ENCODE measurements at places on chromosomes 4 and X.

- no peaks in the 10 kb centered on the region for H3K27me3 ChIP-seq
- H3K36me3 ChIP-seq, result no peaks in the 10 kb centered on the region
- H3K4me1 ChIP-seq, result no peaks in the 10 kb centered on the region
- H3K4me3 ChIP-seq, result no peak overlapping the region
- DNase-seq, result no peak
Observed at GRCh38 chr4:4420421-4420820, 33.5 kb downstream of the NSG1 start.

GRCh38 chr4:15920723-15921591 is 17.6 kb downstream of the FGFBP1 start:
- H3K27ac ChIP-seq, result no peak overlapping the region
- H3K27me3 ChIP-seq, result no peaks in the 10 kb centered on the region
- no peak for DNase-seq
- no peak overlapping the region for H3K4me3 ChIP-seq
- H3K4me1 ChIP-seq, result no peaks in the 10 kb centered on the region

- no peak overlapping the region for H3K4me3 ChIP-seq
- no peaks in the 10 kb centered on the region for H3K27me3 ChIP-seq
- no peaks in the 10 kb centered on the region for H3K36me3 ChIP-seq
- no peaks in the 10 kb centered on the region for H3K4me1 ChIP-seq
Observed at GRCh38 chr4:31307029-31307428, 586.9 kb downstream of the PCDH7 start.

DNA sequence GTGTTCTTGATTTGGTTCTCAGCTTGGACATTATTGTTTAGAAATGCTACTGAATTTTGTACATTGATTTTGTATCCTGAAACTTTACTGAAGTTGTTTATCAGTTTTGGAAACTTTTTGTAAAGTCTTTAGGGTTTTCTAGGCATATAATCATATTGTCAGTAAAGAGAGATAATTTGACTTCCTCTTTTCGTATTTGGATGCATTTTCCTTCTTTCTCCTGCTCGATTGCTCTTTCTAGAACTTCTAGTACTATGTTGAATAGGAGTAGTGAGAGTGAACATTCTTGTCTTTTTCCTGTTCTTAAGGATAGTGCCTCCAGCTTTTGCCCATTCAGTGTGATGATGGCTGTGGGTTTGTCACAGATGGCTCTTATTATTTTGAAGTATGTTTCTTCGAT is 24.1 kb downstream of the TMPRSS11A start:
- no peak for DNase-seq
- no peaks in the 10 kb centered on the region for H3K36me3 ChIP-seq
- no peaks in the 10 kb centered on the region for H3K4me1 ChIP-seq
- no peak overlapping the region for H3K27ac ChIP-seq
- no peak overlapping the region for H3K4me3 ChIP-seq

GRCh38 chr4:21948347-21949072 is at the start of gene KCNIP4:
TSS of gene KCNIP4 (minus strand) at chr4:21948772.
- H3K4me1 ChIP-seq, result no peaks in the 10 kb centered on the region
- H3K4me3 ChIP-seq, result peak within 1 kb of the TSS; percentile 34
- DNase-seq, result no peak
- H3K27me3 ChIP-seq, result no peaks in the 10 kb centered on the region

GRCh38 chrX:36035550-36035949 is 116.0 kb downstream of the CFAP47 start:
- no peaks in the 10 kb centered on the region for H3K4me1 ChIP-seq
- no peak overlapping the region for H3K4me3 ChIP-seq
- H3K36me3 ChIP-seq, result no peaks in the 10 kb centered on the region
- no peak overlapping the region for H3K27ac ChIP-seq

DNA sequence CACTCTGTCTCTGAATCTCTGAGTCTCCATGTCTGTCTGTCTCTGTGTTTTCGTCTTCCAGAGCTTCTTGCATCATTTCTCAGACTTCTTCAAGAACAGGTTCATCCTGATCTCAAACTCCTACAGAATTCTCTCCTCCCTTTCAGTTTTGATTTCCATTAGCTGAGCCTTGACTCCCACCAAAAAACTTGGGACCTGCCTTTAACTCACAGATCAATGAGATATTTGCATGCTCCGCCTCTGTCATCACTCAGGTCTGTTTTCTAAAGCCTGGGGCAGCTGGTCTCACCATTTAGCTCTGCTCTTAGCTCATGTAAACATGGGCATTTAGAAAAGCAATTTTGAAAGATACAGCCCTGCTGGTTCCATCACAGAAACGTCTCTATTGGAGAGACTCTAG is 8.6 kb downstream of the DAPP1 start:
- no peaks in the 10 kb centered on the region for H3K36me3 ChIP-seq
- H3K27ac ChIP-seq, result no peak overlapping the region
- DNase-seq, result no peak
- no peaks in the 10 kb centered on the region for H3K4me1 ChIP-seq
- H3K27me3 ChIP-seq, result no peaks in the 10 kb centered on the region

DNA sequence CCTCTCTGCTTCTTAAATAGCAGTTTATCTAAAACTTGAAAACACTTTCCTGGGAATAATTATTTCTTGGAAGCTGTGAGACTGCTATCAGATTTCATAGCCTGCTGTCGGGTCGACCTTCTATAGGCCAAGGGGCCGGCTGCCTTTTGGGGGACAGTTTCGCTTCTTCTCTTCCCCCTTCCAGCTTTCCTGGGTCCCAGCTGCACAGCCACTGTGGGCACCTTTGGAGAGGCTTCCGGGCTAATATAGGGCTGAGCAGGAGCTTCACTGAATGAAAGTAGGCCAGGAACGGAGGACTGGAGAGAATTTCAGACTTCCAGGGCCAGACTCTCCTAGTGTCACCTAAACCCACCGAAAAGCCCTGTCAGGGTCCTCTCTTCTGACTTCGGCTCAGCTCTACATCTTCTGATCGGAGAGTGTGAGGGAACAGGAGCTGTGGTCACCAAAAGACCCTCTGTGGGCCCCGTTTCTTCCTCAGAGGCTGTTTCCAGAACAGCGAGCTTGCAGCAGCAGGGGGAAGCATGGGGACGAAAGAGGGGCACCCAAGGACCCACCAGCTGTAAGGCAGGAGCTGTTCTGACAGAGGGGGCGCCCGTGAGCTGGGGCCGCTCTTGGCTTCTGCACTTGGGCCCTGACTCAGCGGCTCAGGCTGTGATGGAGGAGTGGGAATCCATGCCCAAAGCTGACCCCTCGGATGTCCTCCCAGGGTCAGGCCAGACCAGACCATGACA is 620.6 kb downstream of the BCOR start:
- no peaks in the 10 kb centered on the region for H3K36me3 ChIP-seq
- DNase-seq, result no peak
- H3K27ac ChIP-seq, result no peak overlapping the region
- H3K4me3 ChIP-seq, result no peak overlapping the region
- peaks cover 77% of the 10 kb centered on the region for H3K27me3 ChIP-seq

DNA sequence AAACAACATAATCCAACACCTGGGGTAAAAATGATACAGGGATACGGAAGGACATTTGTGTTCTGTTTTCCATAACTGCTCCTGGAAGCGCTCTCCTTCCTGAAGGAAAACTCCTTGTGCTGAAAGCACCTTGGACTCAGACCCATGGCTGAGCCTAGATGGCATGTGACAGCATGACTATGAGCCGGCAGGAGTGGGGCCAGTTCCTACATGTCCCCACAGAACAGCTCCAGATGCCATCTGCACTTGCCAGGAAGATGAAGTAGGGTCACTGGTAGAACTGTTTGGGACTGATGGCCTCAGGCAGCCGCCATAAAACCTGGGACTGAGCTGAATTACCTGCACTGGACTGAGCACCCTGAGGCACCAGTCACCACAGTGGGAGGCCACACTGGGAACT is 56.0 kb upstream of the BCLAF3 start:
- H3K27ac ChIP-seq, result peak overlapping the region; percentile 25
- DNase-seq, result peak; percentile 28
- no peaks in the 10 kb centered on the region for H3K4me1 ChIP-seq
- no peak overlapping the region for H3K4me3 ChIP-seq

DNA sequence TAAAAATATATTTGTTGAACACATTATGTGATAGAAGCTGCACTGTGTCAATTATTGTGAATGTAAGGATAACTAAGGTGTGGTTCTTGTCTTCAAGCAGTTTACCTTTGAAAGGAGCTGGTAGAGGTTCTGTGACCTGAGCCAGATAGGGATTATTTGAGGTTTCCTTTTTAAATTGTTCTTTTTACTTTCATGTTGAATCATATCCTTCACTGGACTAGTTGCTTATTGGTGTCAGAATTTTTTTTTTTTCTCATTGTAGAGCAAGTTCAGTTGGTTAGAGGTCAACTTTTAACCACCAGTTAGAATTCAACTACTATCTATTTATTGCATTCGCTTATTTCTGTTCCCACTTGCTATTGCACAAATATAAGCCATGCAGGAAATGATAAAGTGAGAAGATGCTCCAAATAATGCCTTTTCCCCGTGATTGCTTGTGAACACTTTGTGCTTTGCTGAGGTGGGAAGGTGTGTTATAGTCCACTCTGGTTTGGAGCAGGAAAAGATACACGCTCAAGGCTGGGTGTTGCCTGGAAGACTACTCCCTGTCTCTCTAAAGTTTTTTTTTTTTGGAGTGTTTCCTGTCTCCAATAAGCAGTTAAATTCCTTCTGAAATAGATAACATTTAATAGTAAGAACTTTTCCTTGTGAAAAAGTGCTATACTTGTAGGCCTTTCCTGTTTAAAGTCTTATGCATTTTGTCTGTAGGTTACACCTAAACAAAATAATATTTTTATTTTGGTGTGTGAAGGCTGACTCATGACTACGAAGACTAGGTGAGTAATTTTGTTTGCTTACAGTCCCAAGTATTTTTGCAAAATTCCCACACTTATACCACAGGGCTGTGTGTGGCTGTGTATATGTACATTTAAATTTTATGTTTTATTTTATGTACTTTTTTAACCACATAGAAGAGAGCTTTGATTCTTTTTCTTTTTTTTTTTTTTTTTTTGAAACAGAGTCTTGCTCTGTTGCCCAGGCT is 83.8 kb upstream of the LCORL start:
- H3K4me1 ChIP-seq, result no peaks in the 10 kb centered on the region
- H3K4me3 ChIP-seq, result no peak overlapping the region
- no peak for DNase-seq
- no peaks in the 10 kb centered on the region for H3K27me3 ChIP-seq
- no peak overlapping the region for H3K27ac ChIP-seq
- H3K36me3 ChIP-seq, result no peaks in the 10 kb centered on the region

DNA sequence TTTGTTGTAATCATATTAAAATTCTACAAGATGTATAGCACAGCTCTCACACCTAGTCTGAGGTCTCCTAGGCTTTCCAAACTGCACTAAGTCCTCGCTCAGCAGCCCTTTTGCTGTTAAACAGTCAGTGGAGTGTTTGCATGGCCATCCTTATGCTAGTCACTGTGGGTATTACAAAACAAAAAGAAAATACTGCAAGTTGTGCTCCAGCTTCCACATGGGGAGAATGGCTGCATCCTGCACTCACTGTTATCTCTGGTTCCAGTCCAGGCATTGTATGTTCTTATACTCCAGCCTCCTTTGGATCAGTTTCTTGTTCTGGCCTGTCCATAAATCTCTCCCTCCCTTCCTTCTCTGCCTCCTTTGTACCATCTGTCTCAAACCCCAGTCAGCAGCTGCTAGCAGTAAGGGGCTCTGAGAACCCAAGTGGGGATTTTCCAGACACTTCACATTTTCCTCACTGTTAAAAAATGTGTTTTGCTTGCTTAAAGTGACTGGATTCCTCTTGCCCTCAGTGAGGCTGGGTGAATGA is 38.5 kb upstream of the BMP15 start:
- no peaks in the 10 kb centered on the region for H3K36me3 ChIP-seq
- H3K27ac ChIP-seq, result no peak overlapping the region
- H3K4me3 ChIP-seq, result no peak overlapping the region
- no peak for DNase-seq

All from breast epithelium (tissue), 4 donors.